ENCODE measurements at places on chromosomes 4 and X. TPM values are rescaled to one million over a fixed set of nuclear protein-coding genes. Genes with fewer than 3 reads are reported as not detected.

- DNase-seq, result no peak
These were observed 24.3 kb downstream of the IRF2 start for GRCh38 chr4:184450045-184450444.

GRCh38 chr4:88910101-88910500 is 146.9 kb downstream of the FAM13A start:
- no peak for DNase-seq

The GPR82 gene
- total RNA-seq, result not detected

GRCh38 chr4:182205306-182205705 is 37.9 kb upstream of the TENM3 start:
- no peak for DNase-seq

GRCh38 chr4:38562751-38563198 is 101.2 kb upstream of the KLF3 start:
- DNase-seq, result no peak

- no peak for DNase-seq
These were observed 245.4 kb downstream of the DCLK2 start for GRCh38 chr4:150323406-150324325.

- no peak for DNase-seq
These were observed 2.7 kb upstream of the MXD4 start for GRCh38 chr4:2264481-2265041.

GRCh38 chrX:129825746-129826505 is 17.8 kb downstream of the ZDHHC9 start:
- DNase-seq, result no peak
